ENCODE measurements at places on chromosomes 7 and 10.

- no peak for DNase-seq
Observed at GRCh38 chr10:121065330-121065729, 214.2 kb downstream of the WDR11 start.

- no peak for DNase-seq
Observed at GRCh38 chr7:74569501-74570075, 87.9 kb upstream of the GTF2I start.

DNA sequence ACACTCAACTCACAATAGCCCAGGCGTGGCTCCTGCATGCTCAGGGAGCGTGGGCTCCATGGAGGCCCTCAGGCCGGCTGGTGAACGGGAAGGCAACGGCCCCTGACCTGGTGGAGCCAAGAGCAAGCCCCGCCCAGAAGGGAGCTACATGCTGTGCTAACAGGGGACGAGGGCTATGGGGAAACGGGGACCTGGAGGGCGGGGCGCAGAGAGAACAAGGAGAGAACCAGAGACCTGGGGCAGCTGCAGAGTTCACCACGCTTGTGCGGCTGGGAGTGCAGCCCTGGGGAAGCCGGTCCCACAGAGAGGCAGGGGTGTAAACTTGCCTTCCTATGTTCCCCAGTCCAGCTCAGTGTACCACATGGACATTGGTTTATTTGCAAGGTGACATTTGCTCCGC, 69.2 kb upstream of the PPP2R2D start:
- DNase-seq: no peak

GRCh38 chr10:10796061-10796773, 221.5 kb upstream of the CELF2 start:
- no peak for DNase-seq

DNA sequence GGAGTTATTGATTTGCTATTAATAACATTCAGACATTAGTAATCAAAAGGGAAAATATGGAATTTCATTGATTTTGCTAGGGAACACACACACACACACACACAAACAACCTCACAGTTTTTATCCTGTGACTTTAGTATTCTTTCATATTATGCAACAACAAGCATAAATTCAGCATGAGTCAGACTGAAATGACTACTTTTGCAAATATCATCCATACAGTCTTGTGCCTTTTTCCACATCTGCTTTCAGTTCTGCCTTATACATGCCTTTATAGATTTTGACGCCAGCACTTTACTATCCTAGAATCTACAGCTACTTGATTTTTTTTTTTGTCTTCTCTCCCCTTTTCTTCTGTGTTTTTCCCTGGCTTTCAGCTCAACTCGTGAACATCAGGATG, 975.8 kb upstream of the LRRTM3 start:
- no peak for DNase-seq

DNA sequence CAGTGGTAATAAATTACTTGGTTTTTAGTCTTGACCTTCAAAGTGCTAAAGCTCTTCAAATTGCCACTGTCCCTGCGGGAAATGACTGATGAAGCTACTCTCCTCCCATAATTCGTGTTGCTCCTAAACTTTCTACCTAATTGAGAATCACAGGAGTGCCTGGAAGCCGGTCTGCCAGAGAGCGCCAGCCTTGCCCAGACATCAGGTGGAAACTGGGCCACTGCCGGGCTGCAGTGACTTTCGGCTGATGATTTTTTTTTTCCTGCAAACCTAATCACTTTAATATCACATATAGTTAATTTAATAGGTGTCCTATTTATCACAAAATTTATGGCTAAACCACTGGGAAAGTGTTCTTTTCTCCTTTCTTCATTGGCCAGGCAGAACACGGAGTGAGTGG, 59.6 kb upstream of the UBE3C start:
- no peak for DNase-seq

DNA sequence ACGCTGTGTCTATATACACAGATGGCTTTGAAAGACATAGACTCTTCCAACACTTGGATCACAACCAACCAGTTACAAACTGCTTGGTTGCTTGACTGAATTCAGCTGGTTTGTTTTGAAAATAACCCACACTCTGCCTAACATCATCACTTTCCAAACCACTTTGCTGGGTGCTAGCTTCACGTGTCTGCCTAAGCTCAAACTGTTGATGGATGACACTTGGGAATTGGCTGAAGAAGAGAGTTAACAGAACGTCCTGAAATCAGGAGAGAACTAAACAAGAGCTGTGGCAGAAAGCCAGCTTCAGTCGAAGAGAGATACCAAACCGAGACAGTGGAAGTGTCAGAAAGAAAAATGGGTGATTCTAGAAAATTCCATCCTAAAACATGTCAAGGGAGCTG, 420.8 kb upstream of the AUTS2 start:
- no peak for DNase-seq

- DNase-seq: no peak
Observed at GRCh38 chr7:39027491-39027890, 49.8 kb downstream of the POU6F2 start.

DNA sequence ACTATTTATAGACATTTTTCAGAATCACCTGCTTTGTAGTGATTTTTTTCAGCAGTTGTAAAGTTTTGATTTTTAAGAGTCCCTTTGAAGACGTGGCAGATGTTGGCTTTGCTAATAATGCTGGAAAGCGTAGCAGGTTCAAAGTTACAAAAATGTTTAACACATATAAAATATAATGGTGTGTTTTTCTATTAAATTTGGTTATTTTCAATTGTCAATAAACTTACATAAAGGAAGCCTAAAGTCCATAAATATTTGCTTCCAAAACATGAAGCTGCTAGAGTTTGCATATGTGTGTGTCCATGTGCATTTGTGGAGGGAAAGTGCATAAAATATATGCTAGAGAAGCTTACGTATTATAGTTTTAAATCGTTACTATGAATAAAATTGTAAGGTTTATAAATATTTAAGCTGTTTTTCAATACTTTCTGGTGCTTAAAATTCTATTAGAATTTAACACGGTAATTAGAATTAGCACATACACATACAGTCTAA, 3.7 kb downstream of the MEOX2 start:
- no peak for DNase-seq

GRCh38 chr10:124417895-124418725, 613 bp downstream of the OAT start:
- peak; percentile 36 for DNase-seq

- no peak for DNase-seq
Observed at GRCh38 chr10:13917791-13918190, 331.0 kb downstream of the PRPF18 start.

GRCh38 chr10:31291123-31291522, 27.9 kb upstream of the ZEB1 start:
- no peak for DNase-seq

- DNase-seq: no peak
Observed at GRCh38 chr10:54745436-54745835, 55.6 kb downstream of the PCDH15 start.

GRCh38 chr10:73205890-73206289, 38.0 kb downstream of the FAM149B1 start:
- DNase-seq: no peak

DNA sequence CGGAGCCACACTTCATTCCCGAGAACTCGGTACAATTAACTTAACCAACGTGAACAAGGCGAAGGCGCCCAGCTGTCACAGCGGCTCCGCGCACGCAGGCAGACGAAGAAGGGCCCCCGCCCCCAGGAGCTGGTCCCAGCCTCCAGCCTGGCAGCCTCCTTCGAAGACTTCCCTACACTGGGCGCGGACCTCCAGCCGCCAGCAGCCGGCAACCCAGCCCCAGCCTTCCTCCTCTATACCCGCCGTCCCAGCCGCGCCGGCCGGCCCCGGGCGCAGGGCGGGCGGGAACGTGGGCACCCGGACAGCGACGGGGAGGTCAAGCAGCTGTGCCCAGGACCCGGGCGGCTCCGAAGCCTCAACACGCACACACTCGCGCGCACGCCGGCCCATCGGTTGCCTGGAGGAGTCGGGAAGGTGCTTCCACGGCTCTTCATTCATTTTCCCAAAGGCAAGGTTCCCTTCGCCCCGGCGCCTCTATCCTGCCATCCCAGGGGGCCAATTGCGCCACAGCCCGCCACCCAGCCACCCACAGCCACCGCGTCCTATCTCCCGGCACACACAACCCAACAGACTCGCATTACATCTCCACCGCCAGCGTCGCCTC, 1.6 kb downstream of the CHST15 start:
- DNase-seq: no peak

DNA sequence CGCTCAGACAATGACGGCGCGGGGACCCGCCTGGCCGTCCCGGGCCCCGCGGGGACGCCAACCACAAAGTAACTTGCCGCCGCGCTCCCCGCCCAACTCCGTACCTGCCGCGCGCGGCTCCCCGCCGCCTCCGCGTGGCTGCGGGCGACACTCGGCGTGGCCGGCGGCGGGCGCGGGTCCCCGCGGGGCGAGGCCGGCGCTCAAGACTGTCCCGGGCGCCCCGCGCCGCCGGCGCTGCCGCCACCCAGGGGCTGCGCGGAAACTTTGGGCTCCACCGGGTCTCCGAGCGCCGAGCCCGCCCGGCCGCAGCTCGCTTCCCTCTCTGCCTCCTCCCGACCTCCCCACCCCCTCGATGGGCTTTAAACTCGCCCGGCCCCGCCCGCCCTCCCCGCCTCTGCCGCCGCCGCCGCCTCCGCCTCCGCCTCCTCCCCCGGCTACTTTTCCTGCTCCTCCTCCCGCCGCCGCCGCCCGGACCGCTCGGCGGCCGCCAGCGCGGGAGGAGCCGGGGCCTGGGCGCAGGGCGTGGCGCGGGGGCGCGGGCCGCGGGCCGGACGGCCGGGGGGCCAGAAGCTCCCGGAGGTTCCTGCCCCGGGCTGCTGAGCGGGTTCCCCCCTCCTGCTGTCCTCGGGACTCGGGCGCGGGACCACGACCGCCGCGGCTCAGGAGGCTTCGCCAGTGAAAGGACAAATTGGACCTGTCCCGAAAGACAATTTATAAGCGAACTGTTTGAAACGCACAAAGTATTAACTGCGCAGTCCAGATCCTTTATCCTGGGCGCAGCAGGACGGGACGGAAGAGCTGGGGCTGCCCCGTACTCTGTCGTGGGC, 10.6 kb upstream of the GRB10 start:
- peak; percentile 26 for DNase-seq

DNA sequence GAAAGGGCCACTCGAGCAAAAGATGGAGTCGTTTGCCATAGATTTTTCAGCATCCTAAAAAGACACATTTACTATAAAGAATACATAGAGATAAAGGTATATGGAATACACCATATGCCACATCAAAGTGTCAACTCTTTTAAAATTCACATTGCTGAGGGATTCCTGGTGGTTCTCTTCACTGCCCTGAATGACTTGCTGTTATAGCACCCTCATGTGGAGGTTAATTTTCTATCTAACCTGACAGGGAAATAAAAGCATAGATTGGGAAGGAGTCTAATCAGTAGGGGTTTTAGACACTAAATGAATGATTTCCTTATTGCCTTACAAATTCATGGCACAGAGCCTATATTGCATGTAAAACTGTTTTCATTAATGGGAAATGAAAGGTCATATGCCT, 25.9 kb downstream of the DNAH11 start:
- DNase-seq: no peak

GRCh38 chr10:116722736-116723427, 19.5 kb downstream of the HSPA12A start:
- DNase-seq: no peak

GRCh38 chr10:110144507-110144906, 62.9 kb upstream of the MXI1 start:
- no peak for DNase-seq

GRCh38 chr7:73518470-73518869, 3.6 kb downstream of the BAZ1B start:
- no peak for DNase-seq
